ENCODE measurements at places on chromosomes 2 and 18. TPM values are rescaled to one million over a fixed set of nuclear protein-coding genes. Genes with fewer than 3 reads are reported as not detected.
A peak's percentile ranks its signal among the peaks of the same experiment; 100 is the strongest.

- DNase-seq = no peak
These were observed 8.0 kb downstream of the SNORC start for GRCh38 chr2:232877940-232878511.

GRCh38 chr2:109486711-109487535 is 126.8 kb downstream of the SEPTIN10 start:
- peak; percentile 74 for DNase-seq

The ALKAL2 gene
- not detected for total RNA-seq

- no peak for DNase-seq
These were observed 92.4 kb upstream of the ACAA2 start for GRCh38 chr18:49905771-49906170.

The MC4R gene
- total RNA-seq = not detected

DNA sequence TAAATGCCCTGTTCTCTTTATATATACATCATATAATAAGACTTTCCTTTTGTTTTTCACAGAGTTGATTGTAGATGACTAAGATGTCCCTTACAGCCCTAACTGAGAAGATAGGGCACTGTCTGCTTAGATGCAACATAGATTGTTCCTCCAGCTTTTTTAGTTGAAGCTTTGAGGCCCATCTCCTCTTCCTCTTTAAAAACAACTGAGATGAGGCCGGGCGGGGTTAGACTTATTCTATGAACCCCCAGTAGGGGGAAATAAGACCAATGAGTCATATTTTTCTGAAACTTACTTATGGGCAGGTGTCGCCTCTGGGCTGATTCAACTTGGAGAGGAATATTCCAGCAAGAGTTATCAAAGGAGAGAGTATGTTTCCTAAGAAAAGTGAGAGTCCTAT is 84.6 kb downstream of the FBXO15 start:
- DNase-seq = no peak

The CHAC2 gene
- total RNA-seq = 15.7 TPM

- no peak for DNase-seq
These were observed 18.6 kb downstream of the ABCA12 start for GRCh38 chr2:215119847-215120246.

DNA sequence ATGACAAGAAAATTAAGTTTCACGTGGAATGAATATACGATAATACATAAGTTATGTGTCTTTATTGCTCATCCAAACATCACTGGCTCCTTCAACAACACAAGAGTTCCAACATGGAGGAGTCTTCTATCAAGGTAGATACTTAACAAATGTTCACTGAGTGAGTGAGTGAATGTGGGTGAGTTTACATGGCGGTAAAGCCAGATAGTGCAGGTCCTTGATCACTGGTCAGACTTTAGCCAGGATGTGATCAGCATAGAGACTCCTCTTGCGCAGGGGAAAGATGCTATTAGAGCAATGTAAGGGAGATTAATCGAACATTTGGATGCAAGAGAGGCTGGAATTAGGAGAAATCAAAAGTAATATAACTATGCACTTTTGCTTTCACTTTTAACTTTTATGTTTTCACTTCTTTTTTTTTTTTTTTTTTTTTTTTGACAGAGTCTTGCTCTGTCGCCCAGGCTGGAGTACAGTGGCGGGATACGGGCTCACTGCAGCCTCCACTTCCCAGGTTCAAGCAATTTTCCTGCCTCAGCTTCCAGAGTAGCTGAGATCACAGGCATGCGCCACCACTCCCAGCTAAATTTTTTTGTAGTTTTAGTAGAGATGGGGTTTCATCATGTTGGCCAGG is 249.0 kb upstream of the ID2 start:
- DNase-seq = no peak

DNA sequence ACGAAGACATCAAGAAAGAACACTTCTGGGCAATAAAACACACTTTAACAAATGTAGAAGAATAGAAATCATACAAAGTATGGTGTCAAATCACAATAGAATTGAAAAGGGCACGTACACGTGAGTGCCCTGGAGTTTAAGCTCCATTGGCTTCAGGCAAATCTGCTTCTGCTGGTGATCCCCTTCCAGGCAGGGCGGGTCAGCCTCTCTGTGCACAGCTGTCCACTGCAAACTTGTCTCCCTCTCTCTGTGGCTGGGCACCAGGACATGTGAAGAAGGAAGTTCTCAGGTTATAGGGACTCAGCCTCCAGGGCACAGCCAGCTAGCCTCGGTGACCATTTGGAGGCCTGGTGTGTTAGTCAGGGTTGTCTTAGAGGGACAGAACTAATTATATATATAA is 66.0 kb downstream of the ST3GAL5 start:
- no peak for DNase-seq

DNA sequence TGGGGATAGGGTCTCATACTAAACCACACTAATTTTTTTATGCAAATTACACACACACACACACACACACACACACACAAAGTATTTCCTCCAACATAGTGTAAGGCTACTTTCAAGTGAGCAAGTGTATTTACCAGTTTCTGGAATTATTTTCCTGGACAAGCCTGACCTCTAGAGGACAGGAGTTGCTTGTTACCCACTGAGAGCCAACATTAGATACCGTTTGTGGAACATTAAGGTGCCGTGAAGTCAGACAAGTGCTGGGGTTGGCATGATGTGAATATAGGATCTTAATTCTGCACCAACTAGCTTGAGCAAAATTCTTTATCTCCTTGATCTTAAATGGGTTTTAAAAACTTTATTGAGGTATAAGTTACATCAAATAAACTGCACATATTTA is 39.3 kb upstream of the SERPINB2 start:
- peak; percentile 30 for DNase-seq

- DNase-seq = no peak
These were observed 1889.7 kb upstream of the CELF4 start for GRCh38 chr18:39455285-39455684.

The PLCL1 gene
- not detected for total RNA-seq

- DNase-seq = no peak
These were observed 257.7 kb upstream of the COPS8 start for GRCh38 chr2:236827997-236828396.

Data from G401 (cell line).